ENCODE measurements at places on chromosomes 12 and 14.

- no peak for DNase-seq
Observed at GRCh38 chr14:104602933-104603325, 1.6 kb downstream of the TMEM179 start.

DNA sequence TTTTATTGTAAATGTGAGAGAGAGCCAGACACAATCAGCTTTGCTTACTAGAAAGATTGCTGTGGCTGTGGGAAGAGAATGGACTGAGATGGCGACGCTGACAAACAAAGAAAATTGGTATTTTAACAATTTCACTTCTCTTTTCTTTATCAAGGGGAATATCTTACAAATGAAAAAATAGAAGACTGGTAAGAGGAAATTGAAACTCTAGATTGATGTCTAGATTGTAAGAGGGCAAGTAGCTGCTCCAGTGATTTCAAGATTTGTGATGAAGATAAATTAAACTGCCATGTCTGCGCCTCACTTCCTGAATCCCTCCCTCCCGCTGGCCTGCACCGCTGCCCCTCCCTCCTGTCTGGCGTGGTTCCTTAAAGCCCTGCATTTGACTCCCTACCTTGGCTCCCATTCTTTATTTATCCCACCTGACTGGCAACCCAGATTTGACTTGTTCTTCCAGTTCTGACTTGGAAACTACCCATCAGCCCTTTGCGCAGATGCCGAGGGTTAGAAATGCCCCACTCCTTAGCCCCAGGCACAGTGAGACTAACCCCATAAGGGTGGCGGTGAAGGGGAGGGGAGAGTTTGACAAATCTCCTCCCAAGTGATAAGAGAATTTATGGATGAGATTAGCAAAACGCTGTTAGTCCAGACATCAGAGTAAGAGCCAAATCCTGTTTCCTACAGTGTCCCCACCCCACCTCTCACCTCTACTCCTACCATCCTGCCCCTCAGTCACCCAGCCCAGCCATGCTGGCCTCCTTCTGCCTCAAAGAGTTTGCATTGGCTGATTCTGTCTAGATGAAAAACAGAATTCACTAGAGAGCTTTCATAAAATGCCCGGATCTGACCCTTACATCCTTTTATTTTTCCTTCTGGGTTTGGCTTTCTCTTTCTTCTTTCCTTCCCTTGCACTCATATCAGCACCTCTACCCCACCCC is 125.3 kb upstream of the ATF7IP start:
- DNase-seq: no peak

GRCh38 chr12:53338916-53339315 is 2.8 kb upstream of the SP7 start:
- DNase-seq: no peak

DNA sequence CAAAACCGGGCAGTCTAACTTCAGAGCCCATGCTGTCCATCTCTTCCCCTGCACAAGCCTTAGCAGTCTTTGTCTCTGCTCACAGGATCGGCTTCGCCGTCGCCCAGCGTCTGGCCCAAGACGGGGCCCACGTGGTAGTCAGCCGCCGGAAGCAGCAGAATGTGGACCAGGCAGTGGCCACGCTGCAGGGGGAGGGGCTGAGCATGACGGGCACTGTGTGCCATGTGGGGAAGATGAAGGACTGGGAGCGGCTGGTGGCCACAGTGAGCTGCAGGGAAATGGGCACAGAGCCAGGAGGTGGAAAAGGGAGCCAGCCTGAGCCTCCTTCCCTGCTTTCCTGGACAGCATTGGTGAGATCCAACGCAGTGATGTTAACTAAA is 14.2 kb upstream of the CARMIL3 start:
- DNase-seq: no peak

- no peak for DNase-seq
Observed at GRCh38 chr12:4557586-4557985, 4.4 kb upstream of the DYRK4 start.

DNA sequence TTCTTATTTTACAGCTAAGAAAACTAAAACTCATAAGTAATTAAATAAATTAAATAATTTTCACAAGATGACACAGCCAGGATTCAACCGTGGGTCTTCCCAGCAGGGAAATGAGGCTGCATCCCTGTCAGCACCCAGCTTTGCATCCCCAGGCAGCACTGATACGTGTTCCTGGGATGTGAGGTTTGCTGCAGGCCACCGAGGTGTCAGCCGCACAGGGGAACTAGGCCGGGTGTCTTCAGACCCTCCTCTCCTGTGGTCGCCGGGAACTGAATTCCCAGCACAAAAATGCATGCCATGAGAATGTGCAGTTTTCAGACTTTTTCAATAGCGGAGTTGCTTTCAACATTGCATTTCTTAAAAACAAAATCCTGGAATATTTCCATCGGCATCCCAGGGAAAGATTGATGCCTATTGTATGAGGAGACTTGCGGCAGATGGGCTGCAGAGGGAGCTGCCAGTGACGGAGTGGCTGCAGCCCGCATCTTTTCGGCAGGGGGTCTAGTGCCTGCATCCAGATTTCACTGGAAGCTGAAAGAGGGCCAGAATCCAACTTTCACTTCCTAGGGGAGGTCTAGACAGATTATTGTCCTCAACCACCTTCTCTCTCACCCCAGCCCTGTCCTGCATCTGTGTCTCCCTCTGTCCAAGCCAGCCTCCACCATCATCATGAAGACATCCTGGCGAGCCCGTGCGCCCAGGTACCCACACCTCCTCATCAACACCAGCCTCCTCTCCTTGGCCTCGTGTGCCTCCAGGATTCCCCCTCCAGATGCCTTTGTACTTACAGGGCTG is 12.6 kb downstream of the LRTM2 start:
- DNase-seq: no peak

DNA sequence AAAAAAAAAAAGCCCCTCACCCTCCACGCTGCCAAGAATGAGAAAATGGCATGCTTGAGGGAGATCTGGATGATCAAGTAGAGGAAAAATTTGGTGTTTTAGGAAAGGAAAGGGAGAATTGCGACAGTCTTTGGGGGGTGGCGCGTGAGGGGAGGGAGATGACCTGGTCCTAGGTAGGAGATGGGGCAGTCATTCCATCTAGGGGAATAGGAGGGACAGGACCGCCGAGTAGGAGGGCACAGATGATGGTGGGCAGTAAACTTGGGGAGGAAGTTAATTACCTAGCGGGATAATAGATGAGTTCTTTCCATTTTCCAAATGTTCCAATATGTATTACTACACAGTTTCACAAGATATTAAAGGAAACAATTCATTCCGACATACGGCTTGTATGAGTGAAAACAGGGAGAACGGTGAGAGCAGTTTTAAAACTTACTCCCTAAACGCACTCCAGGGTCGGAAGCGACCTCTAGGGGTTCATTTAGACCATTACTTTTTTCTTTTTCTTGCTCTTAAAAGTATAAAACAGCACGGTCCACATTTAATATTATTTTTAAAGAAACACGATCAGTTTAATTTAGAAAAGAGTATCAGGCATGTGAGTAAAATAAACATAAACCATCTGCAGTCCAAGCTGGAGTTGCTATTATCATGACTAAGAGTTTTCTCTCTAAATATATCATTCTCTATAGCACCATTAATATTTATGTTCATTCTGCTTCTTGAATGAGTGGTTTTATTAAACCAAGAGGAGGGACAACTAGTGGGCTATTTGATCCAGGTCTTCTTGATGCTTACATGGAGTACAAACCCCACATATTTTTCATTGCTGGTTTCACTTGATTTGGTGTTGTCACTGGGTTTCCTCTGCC is 3.0 kb upstream of the FNTB start:
- peak; percentile 16 for DNase-seq

- peak; percentile 29 for DNase-seq
Observed at GRCh38 chr12:62466018-62466593, 520 bp upstream of the MON2 start.

DNA sequence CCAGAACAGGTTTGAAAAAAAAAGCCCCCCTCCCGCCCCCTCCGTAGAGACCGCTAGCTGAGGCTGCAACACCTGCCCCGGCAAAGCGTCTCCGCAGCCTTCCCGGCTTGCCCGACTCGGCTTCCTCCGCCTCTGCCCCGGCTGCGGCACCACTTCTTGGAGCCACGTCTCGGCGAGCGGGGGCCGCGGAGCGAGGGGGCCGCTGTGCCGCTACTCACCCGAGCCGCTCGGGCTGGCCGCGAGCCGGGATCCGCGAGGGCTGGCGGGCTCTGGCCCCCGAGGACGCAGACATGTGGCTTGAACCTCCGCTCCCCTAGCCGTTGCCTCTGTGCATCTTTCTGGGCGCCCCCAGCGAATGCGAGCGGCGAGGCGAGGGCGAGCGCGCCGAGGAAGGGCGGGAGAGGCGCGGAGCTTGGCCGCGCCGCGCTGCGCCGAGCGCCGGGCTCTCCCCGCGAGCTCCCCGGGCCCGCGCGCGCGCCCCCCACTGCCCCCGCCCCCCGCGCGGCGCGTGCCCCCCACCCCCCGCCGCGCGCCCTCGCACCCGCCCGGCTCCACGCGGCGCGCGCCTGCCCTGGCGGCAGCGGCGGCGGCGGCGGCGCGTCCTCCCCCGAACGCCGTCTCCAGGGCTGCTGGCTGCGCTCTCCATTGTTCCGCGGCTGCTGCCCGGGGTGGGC is 249.5 kb downstream of the APAF1 start:
- DNase-seq: no peak

Data from activated CD4-positive, alpha-beta T cell treated with anti-CD3 and anti-CD28 coated beads, Interleukin-2, amount 50 U/mL, for 48 hours (primary cell).